Stimulated activated CD8-positive, alpha-beta memory T cell treated with anti-CD3 and anti-CD28 coated beads, Interleukin-4, amount 100 ng/mL, for 1 hour (primary cell): ENCODE measurements at places on chromosomes 11 and 22.

GRCh38 chr22:38446018-38446601 is 8.9 kb downstream of the KCNJ4 start:
- no peak for DNase-seq

GRCh38 chr11:65116370-65117205 is 913 bp downstream of the ZNHIT2 start:
- DNase-seq = no peak

DNA sequence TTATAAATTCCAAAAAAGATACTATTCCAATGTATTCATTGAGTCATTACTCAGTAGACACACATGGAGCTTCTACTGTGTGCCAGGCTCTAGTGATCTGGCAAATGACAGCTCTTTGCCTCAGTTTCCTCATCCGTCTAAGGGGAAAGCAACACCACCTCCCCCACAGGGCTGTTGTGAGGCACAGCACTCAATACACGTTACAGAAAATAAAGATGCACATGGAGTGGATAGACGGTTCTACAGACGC is 6.5 kb upstream of the MALAT1 start:
- no peak for DNase-seq

GRCh38 chr11:78594814-78595213 is 20.1 kb upstream of the NARS2 start:
- DNase-seq = no peak

- no peak for DNase-seq
These were observed 6.0 kb downstream of the XKR3 start for GRCh38 chr22:16819249-16819648.

DNA sequence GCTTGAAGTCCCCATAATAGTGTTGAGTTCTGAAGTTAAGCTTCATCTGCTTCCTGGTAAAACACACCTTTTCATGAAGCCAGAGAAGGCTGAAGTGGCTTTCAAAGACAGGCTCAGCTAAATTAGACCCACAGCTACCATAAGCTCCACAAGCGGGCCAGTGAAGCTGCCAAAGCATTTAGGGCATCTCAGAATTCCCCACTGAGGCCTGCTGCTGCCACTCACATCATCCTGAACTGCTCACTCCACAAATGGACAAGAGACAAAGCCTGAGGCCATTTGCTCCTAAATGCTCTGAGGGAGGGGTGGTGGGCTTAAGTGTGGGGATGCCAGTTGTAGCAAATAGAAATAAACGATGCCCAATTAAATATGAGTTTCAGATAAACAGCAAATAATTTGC is 14.6 kb downstream of the CCDC83 start:
- DNase-seq = no peak

GRCh38 chr11:61885784-61886580 is 5.4 kb downstream of the FADS3 start:
- no peak for DNase-seq

- no peak for DNase-seq
These were observed 15.9 kb downstream of the OR51B4 start for GRCh38 chr11:5285703-5286340.

DNA sequence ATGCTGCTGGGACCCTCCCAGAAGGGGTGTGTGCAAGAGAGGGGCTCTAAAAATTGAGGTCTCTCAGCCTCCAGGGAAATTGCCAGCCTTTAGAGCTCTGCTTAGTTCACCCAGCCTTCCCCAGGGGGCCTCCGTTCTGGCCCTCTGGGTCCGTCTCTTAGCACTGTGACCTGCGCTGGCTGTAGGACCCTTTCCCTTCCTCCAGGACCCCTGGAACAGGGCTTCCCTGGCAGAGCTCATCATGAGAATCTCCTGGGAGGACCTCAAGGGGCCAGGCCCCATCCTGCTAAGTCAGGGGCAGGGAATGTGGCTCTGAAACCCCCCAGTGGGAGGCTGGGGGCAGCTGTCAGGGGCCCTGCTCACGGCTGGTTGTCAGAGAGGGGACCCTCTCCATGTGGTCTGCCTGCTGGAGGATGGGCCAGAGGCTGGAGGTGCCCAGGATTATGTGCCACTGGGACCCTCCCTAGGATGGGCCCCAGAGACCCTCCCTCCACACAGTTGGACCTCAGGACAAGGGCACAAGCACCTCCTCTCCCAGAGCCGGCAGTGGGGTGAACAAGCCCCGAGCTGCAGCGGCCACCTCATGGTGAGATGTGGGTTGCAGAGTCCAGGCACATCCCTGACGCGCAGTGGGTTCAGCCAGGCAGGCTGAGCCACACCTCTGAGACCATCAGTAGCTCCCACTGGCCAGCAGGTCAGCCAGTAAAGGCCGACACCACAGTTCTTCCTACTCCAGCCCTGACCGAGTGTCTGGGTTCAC is 27.1 kb upstream of the GAL start:
- DNase-seq = no peak

GRCh38 chr22:28933321-28933720 is 49.9 kb downstream of the ZNRF3 start:
- DNase-seq = no peak

- DNase-seq = no peak
These were observed 44.9 kb downstream of the CD82 start for GRCh38 chr11:44610186-44610955.

DNA sequence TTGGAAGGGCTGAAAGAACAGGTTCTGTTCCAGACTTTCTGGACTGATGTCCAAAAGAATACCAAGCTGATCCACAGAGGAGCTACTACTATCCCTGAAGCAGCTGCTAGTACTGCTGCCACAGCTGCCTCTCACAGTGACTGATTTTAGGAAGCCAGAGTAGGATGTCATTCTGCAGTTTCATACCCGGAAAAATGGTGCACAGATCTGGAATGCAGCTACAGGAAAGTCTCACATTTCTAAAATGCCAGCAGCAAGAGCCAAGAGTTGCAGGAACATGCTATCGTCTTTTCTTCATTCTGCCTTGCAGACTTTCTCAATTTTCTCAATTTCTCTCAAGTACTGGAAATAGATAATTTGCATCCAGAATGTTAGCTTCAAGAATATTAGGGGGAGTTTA is 19.4 kb upstream of the CCDC179 start:
- no peak for DNase-seq
